ENCODE measurements at places on chromosomes 3 and 15.

GRCh38 chr3:181719991-181720680 is 8.4 kb downstream of the SOX2 start:
- no peak for DNase-seq

- DNase-seq: peak; percentile 9
Measured at GRCh38 chr15:77748078-77749064, 115.7 kb upstream of the LINGO1 start.

DNA sequence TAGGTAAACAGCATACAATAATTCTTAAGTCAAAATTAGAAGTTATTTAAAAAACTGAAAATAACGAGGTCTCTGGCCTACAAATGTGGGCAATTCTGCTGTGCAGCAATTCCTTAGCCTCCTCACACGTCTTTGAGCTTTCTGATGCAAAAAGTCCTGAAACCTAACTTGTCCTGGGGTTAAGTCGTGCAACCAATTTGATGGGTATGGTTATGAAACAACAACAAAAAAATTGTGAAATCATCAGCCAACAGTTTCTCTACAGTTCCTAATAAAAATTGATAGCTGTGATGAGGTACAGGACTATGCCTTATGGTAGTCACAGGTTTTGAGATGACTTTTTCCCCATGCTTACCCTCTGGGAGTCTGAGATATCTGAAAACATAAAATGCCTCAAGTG is 6.5 kb upstream of the GLB1 start:
- no peak for DNase-seq

GRCh38 chr3:14480207-14481017 is 59.7 kb downstream of the GRIP2 start:
- DNase-seq: no peak

GRCh38 chr3:134797057-134797740 is 2.1 kb downstream of the EPHB1 start:
- no peak for DNase-seq

DNA sequence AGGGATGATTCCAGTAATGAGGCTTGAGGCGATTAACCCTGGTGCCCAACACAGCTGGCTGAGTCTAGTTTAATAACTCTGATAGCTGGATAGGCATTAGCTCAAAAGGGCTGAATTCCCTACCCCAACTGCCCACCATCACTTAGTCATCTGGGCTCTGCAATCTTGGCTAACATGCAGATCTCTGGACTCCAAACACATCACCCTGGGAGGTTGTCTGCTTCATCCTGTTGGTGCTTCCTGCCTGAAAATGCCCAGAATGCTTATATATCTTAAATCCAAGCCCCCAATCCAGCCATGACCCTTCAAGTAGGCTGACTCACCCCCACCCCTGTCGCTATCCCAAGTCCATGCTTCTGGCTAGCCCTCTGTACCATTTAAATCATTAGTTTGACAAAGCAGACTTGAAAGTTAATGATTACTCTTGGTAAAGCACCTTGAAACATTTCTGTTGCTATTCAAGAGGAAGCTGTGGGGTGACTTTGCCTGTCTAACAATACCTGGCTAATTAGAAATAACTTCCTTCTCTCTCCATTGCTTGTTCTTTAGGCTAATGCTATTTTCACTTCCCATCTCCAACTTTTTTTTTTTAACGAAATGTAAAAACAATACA is 107.0 kb upstream of the RORA start:
- no peak for DNase-seq

DNA sequence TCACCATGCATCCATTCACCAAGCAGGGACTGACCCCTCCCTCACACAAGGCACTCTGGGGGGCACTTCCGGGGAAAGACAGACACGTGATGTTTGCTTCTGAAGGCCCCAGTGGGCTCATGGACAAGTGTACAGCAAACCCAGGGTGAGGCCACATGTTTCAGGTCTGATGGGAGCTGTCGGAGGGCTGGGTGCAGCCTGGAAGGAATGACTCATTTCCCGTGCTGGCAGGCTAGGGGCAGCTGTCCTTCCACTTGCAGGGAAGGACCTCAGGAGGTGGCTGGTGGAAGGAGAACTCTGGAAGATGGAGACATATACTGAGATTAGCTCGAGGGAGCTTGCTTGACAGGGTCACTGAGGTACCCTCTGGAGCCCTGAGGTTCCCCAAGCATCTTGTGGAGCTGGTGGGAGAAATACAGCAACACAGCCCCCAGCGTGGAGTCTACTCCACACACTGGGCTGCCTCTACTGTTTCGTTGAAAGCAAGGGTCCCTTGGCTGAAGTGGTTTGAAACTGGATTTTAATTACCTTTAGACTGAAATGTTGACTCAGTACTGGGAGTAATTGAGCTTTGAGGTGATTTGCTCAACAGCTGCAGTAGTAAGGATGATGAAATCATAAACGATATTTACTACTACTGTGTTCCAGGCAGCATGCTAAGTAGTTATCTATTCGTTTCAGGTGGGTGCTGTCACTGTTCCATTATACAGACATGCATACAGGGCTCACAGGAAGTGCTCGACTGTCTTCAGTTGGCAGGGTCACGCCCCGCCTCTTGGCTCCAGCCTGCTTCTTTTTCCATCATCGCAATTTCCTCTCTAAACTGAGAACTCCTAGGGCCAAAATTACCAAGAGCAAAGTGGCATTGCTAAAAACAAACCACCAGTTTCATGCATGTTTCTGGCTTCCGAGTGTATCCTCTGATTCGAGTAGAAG is 230.4 kb downstream of the ADAMTS17 start:
- DNase-seq: peak; percentile 72

GRCh38 chr15:35925275-35926006 is 379.5 kb upstream of the DPH6 start:
- no peak for DNase-seq

GRCh38 chr3:187719628-187720336 is 17.4 kb upstream of the RTP2 start:
- no peak for DNase-seq

DNA sequence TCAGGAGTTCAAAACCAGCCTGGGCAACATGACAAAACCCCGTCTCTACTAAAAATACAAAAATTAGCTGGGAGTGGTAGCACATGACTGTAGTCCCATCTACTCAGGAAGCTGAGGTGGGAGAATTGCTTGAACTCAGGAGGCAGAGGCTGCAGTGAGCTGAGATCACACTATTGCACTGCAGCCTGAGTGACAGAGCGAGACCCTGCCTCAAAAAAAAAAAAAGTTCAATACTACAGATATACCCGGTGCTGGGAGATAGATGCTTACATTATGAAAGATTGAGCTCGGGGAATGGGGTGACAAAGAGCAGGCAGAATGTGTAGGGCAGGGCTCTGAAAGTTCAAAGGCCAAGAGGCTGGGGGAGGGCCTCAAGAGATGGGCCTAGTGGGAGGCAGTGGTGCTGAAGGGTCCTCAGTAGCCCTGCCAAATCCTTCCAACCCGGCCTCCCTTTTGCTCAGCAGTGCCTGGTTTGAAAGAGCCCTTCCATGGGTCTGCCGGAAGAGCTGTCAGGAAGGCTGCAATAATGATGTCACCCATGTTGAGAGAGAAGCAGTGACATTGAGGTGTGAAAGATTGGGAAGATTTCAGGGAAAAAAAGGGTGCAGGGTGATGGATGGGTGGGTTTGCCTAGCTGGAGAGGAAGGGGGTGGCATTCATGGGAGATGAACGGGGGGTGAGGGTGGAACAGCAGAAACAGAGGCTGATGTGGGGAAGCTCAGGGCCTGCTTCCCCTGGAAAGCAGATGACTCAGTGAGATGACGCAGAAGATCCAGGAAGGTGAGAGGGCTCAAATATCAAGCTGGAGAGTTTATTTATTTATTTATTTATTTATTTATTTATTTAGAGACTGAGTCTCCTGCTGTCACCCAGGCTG is 20.0 kb upstream of the IREB2 start:
- DNase-seq: no peak

GRCh38 chr3:28624084-28624483 is 275.5 kb upstream of the AZI2 start:
- no peak for DNase-seq

DNA sequence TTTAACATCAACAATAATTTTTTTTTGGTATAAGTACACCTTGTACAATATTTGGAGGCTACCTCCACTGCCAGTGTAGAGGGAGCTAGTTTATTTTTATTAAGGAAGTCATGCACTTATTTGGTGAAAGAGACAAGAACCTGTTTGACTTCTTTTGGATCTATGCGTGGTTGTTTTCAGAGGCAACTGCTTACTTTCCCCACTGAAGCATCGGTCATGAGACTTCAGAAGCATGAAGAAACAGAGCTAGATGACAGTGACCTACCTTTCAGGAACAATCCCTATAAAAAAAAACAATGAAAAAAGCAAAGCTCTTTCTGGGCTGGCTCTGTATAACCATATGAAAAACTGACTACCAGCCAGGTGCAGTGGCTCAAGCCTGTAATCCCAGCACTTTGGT is 20.0 kb upstream of the ZNF148 start:
- DNase-seq: no peak

GRCh38 chr3:120177707-120178306 is 83.6 kb upstream of the GSK3B start:
- no peak for DNase-seq

DNA sequence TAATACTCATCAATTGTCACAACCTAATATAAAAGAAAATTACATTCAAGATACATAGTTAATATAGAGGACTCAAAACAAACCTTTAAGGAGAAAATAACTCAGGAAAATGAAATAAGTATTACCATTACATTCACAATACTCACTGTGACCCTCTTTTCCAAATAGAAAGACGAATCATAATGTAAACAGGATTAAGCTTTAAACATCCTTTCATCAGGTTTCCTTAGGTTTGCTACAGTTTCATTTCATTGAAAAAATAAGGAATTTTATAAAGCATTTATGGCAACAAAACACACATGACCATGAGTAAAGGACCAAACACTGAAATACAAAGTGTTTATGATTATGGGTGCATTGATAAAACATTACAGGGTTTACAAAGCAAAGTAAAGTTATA is 162.7 kb downstream of the ALCAM start:
- no peak for DNase-seq

DNA sequence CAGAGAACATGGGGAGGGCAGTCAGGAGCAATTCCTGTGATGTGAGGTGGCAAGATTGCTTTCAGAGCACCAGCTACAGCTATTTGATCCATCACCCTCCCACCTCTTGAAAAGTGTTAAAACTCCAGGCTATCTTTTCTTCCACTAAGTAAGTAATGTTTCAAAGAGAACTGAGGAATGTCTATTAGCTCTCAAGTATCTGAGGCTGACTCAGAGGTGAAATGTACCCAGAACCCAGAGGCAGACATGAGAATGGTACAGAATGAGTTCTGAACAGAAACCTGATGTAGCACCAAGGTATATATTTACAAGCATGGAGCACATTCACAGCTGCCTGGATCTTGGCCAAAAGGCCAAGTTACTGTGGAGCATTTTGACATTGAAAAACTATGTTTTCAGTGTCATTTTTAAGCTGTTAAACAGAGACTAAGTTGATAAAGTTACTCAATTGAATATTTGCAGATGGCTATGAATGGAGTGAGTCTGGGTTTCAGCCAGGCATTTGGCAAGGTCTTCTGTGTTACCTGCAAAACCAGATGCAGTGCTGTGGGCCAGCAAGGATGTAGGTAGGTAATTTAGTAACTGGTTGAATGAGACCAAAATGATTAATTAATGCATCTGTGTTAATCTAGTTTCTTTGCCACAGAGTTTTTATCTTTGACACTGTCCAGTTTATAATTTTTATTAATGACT is 227.7 kb upstream of the CD96 start:
- no peak for DNase-seq

- DNase-seq: no peak
Measured at GRCh38 chr3:156161172-156161571, 40.8 kb downstream of the KCNAB1 start.

DNA sequence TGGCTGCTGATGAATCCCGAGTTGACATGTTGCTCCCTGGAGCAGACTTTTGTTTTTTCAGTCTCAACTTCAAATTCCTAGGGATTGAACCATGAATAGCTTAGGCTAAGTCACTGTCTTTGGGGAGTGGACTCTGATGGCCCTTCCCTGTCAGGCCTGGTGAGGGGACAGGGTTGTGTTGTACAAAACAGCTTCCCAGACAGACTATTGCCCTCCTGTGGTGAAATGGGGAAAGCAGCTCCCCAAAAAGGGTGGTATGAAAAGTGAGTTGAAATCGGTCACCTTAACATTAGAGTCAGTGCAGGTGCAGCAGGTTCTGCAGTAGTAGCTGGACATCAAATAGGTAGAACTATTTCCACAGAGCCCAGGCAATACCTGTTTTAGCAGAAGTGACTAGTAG is 775.6 kb downstream of the ROBO2 start:
- DNase-seq: no peak

DNA sequence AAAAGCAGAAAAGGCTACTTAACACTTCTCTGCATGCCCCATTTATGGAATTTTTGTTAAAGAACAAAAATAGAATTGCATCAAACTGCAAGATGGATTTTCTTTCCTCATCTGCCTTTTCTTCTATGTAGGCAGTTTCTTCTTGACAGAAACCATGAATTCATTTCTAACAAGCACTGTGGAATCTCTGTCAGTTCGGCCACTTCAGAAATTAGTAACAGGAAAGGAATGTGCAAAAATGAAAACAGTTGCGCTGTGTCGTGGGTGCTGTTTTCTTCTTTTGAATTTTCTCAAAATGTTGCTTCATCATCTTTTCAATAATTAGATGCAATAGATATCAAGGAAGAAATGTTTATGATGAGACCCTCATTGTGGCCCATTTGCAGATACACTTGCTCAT is 151.6 kb downstream of the FOXB1 start:
- no peak for DNase-seq

DNA sequence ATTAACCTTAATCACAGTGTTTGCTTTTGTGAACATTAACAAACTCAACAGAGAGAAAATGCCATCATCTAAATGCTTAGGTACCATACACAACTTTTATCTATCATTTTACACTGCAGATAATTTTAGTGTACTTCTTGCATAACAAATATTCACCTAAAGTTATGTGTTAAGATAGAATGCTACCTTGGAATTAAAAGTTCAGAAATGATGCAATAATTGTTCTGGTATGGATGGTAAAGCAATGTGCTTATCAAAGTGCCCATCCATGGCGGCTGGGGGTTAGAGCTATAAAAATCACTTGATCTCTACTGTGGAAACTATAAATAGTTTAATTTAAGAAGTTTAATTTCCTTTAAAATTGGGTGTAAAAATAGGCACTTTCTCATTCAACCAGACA is 28.7 kb downstream of the SATB1 start:
- no peak for DNase-seq

DNA sequence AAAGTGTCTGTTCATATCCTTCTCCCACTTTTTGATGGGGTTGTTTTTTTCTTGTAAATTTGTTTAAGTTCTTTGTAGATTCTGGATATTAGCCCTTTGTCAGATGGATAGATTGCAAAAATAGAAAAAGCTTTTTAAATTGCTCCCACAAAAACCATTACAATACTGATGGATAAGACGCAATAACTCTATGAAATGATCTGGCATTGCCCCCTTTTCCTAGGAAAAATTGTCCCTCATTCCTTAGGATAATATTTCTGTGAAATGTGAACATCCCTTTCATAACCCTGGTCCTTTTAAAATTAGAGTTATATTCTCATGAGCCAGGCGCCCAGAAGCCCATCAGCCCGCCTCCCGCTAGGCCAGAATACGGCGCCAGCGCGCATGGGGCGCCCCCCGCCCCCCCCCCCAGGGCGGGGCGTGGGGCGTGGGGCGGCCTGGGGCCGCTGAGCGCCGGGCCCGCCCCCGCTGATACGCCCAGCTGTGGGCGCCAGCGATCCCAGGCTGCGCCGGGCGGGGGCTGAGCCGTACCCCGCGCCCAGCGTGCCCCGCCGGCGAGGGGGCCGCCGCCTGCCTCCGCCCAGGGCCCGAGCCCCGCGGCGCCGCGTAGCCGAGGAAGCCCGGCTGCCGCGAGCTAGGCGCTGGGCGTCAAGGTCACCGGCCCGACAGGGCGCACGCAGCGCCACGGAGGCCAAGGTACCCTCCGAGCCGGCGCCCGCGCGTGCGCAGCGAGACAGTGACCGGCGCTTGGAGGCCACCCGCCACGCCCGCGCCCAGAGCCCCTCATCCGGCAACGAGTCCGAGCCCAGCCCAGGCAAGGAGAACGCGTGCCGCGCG is 11.1 kb upstream of the ROPN1B start:
- DNase-seq: peak; percentile 56

Data from Right ventricle myocardium inferior (tissue), 1 donor.